CD8-positive, alpha-beta memory T cell (primary cell): ENCODE measurements at places on chromosomes 5 and 9.

DNA sequence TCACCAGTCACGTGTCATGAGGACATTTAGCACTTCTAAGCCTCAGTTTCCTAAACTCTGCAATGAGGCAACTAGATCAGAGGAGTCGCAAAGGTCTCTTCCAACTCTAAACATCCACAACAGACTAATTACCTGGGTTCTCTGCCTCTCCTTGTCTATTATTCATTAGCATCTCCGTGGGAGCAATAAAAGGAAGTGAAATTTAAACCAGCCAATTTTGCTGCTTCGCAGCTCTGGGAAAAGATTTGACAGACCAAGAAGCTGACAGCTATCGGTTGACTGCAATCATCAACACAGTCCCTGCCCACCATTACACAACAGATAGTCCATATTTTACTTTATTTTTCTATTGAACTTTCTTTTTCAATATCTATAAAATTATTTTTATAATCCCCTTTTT, 308.9 kb downstream of the NR2F1-AS1 start:
- H3K4me3 ChIP-seq: no peak overlapping the region
- no peaks in the 10 kb centered on the region for H3K36me3 ChIP-seq
- no peaks in the 10 kb centered on the region for H3K27me3 ChIP-seq
- no peaks in the 10 kb centered on the region for H3K4me1 ChIP-seq

- no peak overlapping the region for H3K4me3 ChIP-seq
- H3K27ac ChIP-seq: no peak overlapping the region
- H3K4me1 ChIP-seq: peaks cover 39% of the 10 kb centered on the region
- DNase-seq: no peak
These were observed 520 bp downstream of the PCDH12 start for GRCh38 chr5:141957367-141957996.

DNA sequence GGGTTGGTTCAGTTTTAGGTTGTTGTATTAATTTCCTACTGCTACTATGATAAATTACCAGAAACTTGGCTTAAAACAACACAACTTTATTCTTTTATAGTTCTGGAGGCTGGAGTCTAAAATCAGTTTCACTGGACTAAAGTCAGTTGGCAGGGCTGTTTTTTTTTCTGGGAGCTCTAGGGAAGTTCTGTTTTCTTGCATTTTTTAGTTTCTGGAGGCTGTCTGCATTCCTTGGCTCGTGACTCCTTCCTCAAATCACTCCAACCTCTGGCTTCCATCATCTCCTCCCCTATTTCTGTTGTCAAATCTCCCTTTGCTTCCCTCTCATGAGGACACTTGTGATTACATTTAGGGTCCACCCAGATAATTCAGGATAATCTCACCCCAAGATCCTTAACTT, 51.3 kb upstream of the SUB1 start:
- no peak overlapping the region for H3K27ac ChIP-seq
- DNase-seq: no peak
- H3K36me3 ChIP-seq: no peaks in the 10 kb centered on the region

- no peak overlapping the region for H3K27ac ChIP-seq
- no peak for DNase-seq
- H3K36me3 ChIP-seq: no peaks in the 10 kb centered on the region
These were observed 4.4 kb upstream of the SLC27A4 start for GRCh38 chr9:128335914-128336313.

DNA sequence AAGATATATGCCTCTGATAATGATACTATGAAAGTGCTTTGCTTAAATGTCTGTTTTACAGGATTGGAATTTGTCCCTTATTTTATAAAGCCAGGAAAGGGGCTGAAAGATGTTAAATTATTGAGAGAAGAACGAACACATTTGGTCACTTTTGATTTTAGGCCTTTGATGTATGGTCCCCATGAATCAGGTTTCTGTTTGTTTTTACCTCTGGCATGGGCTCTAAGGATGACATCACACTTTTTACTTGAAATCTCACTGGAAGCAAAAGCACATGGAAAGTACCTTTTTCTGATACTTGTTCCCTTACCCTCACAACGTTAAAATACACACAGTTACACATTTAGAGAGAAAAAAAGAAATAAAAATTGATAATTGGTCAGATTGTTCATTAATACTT, 6.9 kb downstream of the OTULIN start:
- H3K27me3 ChIP-seq: no peaks in the 10 kb centered on the region
- peaks cover 89% of the 10 kb centered on the region for H3K4me1 ChIP-seq
- no peak overlapping the region for H3K27ac ChIP-seq
- no peak overlapping the region for H3K4me3 ChIP-seq

DNA sequence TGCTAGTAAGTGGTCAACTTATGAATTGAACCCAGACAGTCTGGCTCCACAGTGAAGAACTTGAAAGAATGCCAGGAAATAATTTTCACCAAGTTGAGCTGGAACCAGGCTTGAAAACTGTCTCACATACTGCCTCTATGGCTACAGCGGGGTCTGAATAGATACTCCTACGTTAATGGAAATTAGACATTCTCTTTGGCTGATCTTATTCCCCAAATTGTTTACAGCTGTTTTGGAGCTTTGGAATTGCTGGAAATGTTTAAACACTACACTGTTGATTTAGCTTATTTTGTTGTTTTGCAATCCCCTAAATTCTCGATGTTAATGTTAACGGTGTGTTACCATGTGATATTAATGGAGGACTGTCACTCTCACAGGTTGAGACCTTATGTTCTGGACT, 146.4 kb downstream of the FBXL7 start:
- H3K27me3 ChIP-seq: no peaks in the 10 kb centered on the region
- H3K4me1 ChIP-seq: no peaks in the 10 kb centered on the region
- DNase-seq: no peak
- H3K36me3 ChIP-seq: no peaks in the 10 kb centered on the region
- H3K4me3 ChIP-seq: no peak overlapping the region
- H3K27ac ChIP-seq: no peak overlapping the region

- H3K4me1 ChIP-seq: peaks cover 12% of the 10 kb centered on the region
- H3K27ac ChIP-seq: peak overlapping the region; percentile 52
- H3K4me3 ChIP-seq: no peak overlapping the region
- H3K36me3 ChIP-seq: no peaks in the 10 kb centered on the region
These were observed 18.4 kb downstream of the CARD19 start for GRCh38 chr9:93114169-93114983.

DNA sequence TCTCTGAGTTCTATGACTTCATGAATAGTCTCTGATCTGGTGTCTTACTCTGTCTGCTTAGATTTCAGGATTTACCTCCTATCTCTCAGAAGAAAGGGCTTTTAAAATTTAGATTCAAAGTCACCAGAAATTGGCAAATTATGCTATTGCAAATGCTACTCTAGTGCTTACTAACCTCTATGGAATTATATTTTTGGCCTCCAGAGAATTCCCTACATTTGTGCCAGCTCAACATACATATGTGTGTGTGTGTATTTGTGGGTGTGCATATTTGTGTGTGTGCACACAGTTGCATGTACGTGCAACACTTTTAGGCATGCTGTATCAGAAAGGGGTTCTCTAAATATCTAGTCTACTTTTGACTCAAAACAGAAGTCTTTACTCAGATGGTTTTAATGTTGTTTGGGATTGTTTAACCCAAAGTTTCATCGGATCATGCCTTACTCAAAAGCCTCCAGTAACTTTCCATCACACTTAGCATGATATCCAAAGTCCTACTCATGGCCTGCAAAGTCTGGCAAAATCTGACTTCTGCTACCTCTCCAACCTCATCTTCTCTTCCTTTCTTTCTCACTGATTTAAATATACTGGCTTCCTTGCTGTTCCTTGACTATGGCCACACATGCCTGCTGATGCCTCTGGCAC, 147.6 kb upstream of the NR3C1 start:
- H3K27me3 ChIP-seq: no peaks in the 10 kb centered on the region
- no peak overlapping the region for H3K4me3 ChIP-seq
- no peaks in the 10 kb centered on the region for H3K36me3 ChIP-seq

DNA sequence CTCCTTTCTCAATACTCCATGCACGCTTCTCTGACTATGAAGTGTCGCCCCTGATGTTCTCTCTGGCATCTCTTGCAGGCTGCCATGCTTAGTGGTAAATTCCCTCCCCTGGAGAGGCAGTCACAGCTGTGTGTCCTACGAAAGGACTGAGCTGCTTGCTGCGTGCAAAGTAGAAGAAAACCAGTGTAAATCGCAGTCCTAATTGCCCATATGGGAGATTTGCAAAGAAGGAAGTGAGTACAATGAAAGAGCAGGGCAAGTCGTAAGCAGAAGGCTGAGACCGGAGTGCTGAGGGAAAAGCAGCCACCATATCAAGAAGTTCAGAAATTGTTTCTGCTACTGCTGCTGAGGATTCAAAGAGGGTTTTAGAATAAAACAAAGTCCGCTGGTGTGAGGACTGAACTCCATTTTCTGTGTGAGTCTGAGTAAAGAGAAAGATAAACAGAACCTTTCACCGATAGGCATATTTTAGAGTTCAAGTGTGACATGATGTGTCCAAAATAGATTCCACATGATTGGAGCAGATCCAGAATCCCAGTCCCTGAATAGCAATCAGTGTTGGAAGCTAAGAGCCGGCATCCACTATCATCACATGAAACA, 507.8 kb upstream of the MPDZ start:
- H3K4me3 ChIP-seq: no peak overlapping the region
- DNase-seq: no peak
- no peaks in the 10 kb centered on the region for H3K27me3 ChIP-seq
- H3K4me1 ChIP-seq: no peaks in the 10 kb centered on the region
- no peaks in the 10 kb centered on the region for H3K36me3 ChIP-seq
- no peak overlapping the region for H3K27ac ChIP-seq

DNA sequence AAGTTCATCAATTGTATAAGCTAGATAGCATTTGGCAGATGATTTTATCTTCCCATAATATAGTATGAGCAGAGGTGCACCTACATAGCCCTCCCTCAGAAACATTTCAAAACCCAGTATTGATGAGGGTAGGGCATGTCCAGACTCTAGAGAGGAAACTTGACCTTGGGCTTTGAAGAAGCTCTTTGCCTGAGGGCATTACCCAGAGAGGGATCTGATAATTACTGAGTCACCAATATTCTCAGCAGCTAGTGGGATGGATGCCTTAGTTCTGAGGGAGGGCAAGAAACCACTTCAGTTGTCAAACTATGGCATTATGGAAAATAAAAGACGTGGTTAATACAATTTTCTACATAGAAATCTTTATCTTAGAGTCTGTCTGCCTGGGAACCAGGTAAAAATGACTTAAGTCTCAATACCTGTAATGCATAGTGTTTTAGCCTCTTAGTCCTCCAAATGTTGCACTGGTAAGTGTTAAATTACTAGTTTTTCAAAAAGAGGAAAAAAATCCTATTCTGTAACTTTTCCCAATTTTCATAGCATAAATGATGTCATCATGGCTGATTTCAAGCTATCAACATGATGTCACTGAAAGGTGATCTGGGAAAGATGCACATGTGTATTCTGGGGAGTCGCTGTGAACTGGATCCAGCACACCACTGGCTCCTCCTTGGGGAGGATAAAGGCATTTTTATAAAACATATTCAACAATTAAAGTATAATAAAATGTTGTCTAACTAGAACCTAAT, 809.0 kb downstream of the KCTD16 start:
- no peak overlapping the region for H3K27ac ChIP-seq
- H3K36me3 ChIP-seq: no peaks in the 10 kb centered on the region
- no peaks in the 10 kb centered on the region for H3K4me1 ChIP-seq
- no peaks in the 10 kb centered on the region for H3K27me3 ChIP-seq
- H3K4me3 ChIP-seq: no peak overlapping the region

DNA sequence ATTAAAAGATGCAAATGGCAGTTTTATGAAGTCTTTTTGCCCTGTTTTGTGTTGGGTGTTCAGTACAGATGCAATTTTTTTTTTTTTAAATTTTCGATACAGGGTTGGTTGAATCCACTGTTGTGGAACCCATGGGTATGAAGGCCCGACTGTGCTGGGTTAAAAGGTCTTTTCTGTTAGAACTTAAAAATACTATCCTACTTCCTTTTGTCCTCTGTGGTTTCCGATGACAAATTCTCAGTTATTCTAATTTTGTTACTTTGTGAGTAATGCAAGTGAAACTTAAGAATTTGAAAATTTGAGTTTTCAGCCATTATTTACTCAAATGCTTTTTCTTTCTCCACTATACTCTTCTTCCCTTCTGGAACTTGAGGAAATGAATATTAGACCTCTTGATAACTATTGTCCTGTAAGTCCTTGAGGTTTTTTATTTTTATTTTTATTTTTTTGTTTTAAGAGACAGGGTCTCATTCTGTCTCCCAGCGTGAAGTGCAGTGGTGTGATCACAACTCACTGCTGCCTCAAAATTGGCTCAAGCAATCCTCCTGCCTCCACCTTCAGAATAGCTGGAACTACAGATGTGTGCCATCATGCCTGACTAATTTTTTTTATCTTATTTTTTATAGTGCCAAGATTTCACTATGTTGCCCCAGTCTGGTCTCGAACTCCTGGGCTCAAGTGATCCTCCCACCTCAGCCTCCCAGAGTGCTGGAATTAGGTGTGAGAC, 67.5 kb downstream of the ZCCHC7 start:
- no peak for DNase-seq
- no peak overlapping the region for H3K4me3 ChIP-seq

GRCh38 chr9:92328225-92328624, 2.5 kb downstream of the CENPP start:
- no peak overlapping the region for H3K27ac ChIP-seq
- no peaks in the 10 kb centered on the region for H3K27me3 ChIP-seq
- H3K36me3 ChIP-seq: no peaks in the 10 kb centered on the region
- H3K4me1 ChIP-seq: peaks cover 22% of the 10 kb centered on the region

- DNase-seq: no peak
- no peaks in the 10 kb centered on the region for H3K36me3 ChIP-seq
- no peak overlapping the region for H3K4me3 ChIP-seq
These were observed 163.6 kb upstream of the TLE4 start for GRCh38 chr9:79408200-79408599.

GRCh38 chr5:60066502-60066901, 173.0 kb upstream of the PDE4D start:
- H3K36me3 ChIP-seq: no peaks in the 10 kb centered on the region
- H3K27ac ChIP-seq: no peak overlapping the region
- no peaks in the 10 kb centered on the region for H3K27me3 ChIP-seq
- DNase-seq: no peak
- H3K4me3 ChIP-seq: no peak overlapping the region
- H3K4me1 ChIP-seq: no peaks in the 10 kb centered on the region

- no peaks in the 10 kb centered on the region for H3K4me1 ChIP-seq
- no peaks in the 10 kb centered on the region for H3K36me3 ChIP-seq
- no peak for DNase-seq
- H3K4me3 ChIP-seq: no peak overlapping the region
- no peak overlapping the region for H3K27ac ChIP-seq
These were observed 16.8 kb downstream of the ABCA1 start for GRCh38 chr9:104911032-104911607.

DNA sequence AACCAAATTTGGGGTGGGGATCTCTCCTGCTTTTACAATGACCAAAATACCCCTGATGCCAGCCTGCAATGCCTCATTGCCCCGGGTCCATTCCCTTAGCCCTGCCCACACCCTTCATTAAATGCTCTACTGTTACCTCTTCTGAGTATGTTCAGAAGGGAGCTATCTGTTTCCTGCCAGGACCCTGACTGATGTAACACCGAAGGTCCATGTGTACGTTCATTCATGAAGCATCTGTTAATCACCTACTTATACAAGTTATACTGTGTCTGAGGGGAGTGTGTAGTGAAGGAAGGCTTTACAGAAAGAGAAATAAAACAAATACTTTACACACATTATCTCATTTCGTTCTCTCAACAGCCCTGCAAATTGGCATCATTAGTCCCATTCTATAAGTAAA, 51.9 kb downstream of the ASTN2 start:
- DNase-seq: no peak
- no peaks in the 10 kb centered on the region for H3K27me3 ChIP-seq
- no peak overlapping the region for H3K27ac ChIP-seq
- H3K36me3 ChIP-seq: no peaks in the 10 kb centered on the region
- no peaks in the 10 kb centered on the region for H3K4me1 ChIP-seq
- H3K4me3 ChIP-seq: no peak overlapping the region

GRCh38 chr9:131464354-131465000, 38.2 kb upstream of the POMT1 start:
- H3K27ac ChIP-seq: no peak overlapping the region
- H3K4me1 ChIP-seq: no peaks in the 10 kb centered on the region
- DNase-seq: no peak
- H3K27me3 ChIP-seq: no peaks in the 10 kb centered on the region
- peaks cover 64% of the 10 kb centered on the region for H3K36me3 ChIP-seq
